CD4-positive, alpha-beta T cell treated with Interleukin-15 for 1 hour (primary cell): ENCODE measurements at places on chromosomes 6 and 20.

- no peak for DNase-seq
Observed at GRCh38 chr6:5567352-5567751, 306.0 kb downstream of the FARS2 start.

GRCh38 chr6:89530982-89531381 lies 98.0 kb downstream of the ANKRD6 start:
- no peak for DNase-seq

DNA sequence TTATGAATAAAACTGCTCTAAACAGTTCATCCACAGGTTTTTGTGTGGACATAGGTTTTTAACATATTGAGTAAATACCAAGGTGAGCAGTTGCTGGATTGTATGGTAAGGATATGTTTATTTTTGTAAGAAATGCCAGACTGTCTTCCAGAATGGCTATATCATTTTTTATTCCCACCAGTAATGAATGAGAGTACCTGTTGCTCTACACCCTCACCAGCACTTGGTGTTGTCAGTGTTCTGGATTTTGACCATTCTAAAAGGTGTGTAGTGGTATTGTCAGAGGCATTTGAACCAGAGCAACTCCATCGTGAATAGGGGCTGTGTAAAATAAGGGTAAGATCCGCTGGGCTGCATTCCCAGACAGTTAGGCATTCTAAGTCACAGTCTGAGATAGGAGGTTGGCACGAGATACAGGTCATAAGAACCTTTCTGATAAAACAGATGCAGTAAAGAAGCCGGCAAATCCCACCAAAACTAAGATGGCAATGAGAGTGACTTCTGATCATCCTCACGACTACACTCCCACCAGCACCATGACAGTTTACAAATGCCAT lies 12.9 kb upstream of the NT5E start:
- no peak for DNase-seq

- no peak for DNase-seq
Observed at GRCh38 chr20:20713244-20713765, 861 bp upstream of the RALGAPA2 start.

GRCh38 chr6:155272353-155273232 lies 8.8 kb downstream of the CLDN20 start:
- DNase-seq, result no peak
